ENCODE measurements at places on chromosomes 16 and 17. TPM values are rescaled to one million over a fixed set of nuclear protein-coding genes. Genes with fewer than 3 reads are reported as not detected.

Gene KRT40
- total RNA-seq, result not detected

Gene PDIA2
- not detected for total RNA-seq

Gene FGF11
- total RNA-seq, result 0.33 TPM

Gene C17orf50
- not detected for total RNA-seq

Gene KRTAP4-4
- total RNA-seq, result not detected

Gene SPATA22
- 0.17 TPM for total RNA-seq

Gene ZFP1
- 9.8 TPM for total RNA-seq

Gene GAST
- total RNA-seq, result not detected

Gene UBN1
- total RNA-seq, result 21.1 TPM

Gene TLCD3B
- total RNA-seq, result not detected

Gene ADAM11
- total RNA-seq, result 0.66 TPM

Gene TIMP2
- 88.9 TPM for total RNA-seq

Gene GPR179
- under 0.01 TPM for total RNA-seq

Gene MFSD6L
- not detected for total RNA-seq

Gene TMEM238L
- total RNA-seq, result not detected

Gene SMG1
- 101 TPM for total RNA-seq
